Astrocyte of the spinal cord (primary cell): ENCODE measurements at places on chromosomes 6 and 20.

- no peak for DNase-seq
Measured at GRCh38 chr20:25222461-25223178, 25.3 kb upstream of the PYGB start.

DNA sequence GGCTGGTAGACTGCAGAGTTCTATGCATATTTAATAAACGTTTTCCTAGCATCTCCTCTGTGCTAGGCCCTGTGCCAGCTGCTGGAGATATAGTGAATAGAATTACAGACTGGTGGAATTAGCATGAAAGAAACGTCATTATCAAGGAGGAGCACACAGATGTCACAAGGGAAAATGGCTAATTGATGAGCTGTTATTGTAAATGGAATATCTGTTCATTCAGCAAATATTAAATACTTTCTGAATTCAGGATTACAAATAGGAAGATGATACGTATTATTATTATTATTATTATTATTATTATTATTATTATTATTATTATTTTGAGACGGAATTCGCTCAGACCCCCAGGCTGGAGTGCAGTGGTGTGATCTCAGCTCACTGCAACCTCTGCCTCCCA is 1.2 kb downstream of the AAR2 start:
- DNase-seq = no peak

GRCh38 chr20:33053291-33054106 is at the start of gene BPIFB3:
Gene BPIFB3, plus strand, starts transcription at chr20:33053903. Its CDS starts 1,533 bp downstream, at chr20:33055436.
- no peak for DNase-seq

GRCh38 chr20:51500311-51500710 is 42.2 kb downstream of the NFATC2 start:
- no peak for DNase-seq

DNA sequence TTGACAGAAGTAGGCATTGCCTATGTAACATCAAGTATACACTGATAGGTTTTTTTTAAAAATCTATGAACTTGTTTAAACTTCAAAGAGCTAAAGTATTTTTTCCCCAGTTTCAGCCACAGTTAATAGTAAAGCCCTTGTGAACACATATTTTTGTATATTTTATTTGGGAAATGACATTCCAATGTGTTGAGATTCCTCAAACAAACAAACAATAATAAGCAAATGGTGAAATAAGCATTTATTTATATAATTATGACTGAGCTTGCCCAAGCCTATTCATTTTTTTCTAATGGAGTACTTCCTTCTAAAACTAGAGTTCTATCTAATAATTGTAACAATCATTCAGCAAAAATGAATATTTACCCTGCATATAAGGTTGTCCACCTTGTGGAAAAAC is 12.5 kb downstream of the SYCP2 start:
- DNase-seq = no peak

DNA sequence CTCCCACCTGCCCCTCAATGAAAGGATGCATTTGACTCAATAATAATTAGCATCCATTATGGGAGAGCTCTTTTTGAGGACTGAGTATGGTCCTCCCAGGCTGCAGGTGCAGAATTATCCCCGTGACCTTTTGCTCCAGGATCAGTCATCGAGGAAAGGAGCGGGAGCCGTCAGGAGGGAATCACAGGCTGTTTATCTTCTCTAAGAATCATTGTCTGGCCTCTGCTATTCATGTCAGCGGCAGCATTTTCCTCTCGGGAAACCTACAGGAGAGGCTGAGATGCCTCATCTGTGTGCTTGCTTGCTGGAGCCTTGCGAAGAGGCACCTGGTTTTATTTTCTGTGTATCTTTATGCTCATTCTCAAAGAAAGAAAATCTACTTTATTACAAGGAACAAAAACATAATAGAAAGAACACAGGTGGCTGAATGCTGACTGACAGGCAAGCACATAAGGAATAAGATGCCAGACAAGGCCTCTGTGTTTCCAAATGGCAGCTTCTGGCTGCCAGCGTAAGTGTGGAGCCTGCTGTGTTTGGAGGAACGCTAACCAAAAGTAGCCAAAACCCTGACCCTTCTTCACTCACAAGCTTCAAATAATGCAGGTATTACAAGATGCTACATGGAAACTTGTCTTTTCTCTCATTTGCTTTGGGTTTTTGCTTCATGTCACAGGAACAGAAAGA is 539.1 kb upstream of the MARCKS start:
- peak; percentile 16 for DNase-seq

- no peak for DNase-seq
Measured at GRCh38 chr6:87921034-87921433, 126.6 kb upstream of the SPACA1 start.

DNA sequence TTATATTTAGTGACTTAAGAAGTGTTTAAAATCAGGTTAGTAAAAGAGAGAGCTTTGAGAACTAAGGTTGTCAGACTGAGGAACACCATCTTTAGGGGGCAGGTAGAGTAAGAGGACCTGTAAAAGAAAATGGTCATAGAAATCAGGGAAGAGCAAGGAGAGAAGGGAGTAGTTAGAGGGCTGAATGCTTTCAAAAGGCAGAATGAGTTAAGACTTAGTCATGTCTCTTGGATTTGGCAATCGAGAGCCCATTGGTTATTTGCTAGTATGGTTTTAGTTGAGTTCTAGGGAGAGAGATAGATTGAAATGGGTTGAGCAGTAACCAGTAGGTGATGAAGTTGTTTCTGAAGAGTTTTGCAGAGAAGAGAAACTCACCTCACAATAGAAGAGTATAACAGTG is 51.1 kb downstream of the RALGAPB start:
- peak; percentile 20 for DNase-seq

GRCh38 chr6:118307581-118307980 is 240.5 kb upstream of the PLN start:
- no peak for DNase-seq

- no peak for DNase-seq
Measured at GRCh38 chr20:1388741-1389483, 3.9 kb downstream of the FKBP1A start.

- no peak for DNase-seq
Measured at GRCh38 chr6:157538168-157538567, 157.2 kb downstream of the ZDHHC14 start.

GRCh38 chr6:33279971-33280511 is 3.1 kb downstream of the B3GALT4 start:
- DNase-seq = peak; percentile 45

- no peak for DNase-seq
Measured at GRCh38 chr6:137417396-137417795, 76.8 kb downstream of the OLIG3 start.

GRCh38 chr6:24848461-24848860 is 49.7 kb upstream of the ARMH2 start:
- DNase-seq = no peak

DNA sequence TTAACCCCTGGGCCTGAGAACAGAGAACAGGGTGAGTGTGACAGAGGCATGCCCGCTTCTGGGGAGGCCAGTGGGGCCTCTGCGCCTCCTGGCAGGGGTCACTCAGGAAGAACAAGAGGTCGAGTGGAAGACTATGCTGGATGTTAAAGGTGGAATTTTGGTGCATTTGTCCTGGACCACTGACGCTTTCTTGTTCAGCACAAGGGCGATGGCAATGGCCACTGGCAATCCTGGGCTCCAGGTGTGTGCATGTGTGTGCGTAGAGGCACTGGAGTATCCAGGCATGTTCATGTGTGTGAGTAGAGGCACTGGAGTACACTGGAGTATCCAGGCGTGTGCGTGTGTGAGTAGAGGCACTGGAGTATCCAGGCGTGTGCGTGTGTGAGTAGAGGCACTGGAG is 23.5 kb upstream of the NPBWR2 start:
- no peak for DNase-seq

DNA sequence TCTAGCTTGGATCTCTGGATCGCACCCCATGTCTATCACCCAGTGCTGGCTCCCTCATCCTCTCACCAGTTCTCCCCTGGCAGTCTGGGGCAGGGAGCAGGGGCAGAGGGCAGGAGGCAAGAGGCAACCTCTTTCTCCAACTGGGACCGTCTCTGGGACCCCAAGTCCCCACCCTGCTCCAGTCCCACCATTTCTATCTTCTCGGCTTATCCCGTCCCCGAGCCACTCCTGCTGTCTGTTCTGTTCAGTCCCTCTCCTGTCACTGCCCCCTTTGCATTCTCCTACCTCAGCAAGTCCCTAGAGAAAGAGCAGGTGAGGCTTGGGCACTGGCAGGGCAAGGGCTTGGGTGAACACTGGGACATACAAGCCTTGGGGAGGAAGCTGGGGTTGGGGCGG is 625 bp upstream of the TNXB start:
- no peak for DNase-seq

DNA sequence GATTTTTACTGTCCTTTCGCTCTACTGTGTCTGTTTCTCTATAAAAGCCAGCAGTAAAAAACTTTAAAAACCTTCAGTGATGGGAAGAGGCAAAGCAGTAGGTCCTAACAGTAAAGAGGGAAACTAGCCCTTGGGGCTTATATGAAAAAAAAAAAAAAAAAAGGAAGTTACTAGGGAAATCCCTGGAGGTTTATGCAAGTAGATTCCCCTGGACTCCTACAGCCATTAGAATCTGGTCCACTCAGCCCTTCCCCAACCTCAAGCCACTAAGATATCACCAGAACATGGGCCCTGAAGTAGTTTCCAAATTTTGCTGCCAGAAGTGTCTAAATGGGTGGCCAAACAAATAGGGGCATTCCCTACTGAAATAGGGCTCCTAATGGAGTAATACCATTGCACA is 70.5 kb upstream of the HINT3 start:
- no peak for DNase-seq

GRCh38 chr20:8401556-8401955 is 269.5 kb downstream of the PLCB1 start:
- peak; percentile 9 for DNase-seq

DNA sequence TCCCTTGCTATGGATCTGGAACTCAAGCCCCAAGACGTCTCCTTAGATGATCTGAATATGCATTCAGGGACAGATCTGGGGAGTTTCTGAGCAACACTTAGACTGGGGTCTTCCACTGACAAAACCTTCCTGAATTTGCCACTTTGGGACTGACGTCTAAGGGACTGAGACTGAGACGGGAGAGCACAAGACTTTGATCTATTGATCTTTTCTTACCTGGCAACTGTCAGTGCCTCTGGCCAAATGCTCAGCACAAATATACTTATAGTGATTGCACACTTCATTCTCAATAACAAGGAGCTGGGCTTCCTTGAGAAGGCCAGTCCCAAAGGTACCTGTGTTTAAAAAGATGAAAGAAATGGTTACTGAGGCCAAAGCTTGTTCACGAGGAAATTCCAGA is 131.8 kb downstream of the LPA start:
- no peak for DNase-seq

DNA sequence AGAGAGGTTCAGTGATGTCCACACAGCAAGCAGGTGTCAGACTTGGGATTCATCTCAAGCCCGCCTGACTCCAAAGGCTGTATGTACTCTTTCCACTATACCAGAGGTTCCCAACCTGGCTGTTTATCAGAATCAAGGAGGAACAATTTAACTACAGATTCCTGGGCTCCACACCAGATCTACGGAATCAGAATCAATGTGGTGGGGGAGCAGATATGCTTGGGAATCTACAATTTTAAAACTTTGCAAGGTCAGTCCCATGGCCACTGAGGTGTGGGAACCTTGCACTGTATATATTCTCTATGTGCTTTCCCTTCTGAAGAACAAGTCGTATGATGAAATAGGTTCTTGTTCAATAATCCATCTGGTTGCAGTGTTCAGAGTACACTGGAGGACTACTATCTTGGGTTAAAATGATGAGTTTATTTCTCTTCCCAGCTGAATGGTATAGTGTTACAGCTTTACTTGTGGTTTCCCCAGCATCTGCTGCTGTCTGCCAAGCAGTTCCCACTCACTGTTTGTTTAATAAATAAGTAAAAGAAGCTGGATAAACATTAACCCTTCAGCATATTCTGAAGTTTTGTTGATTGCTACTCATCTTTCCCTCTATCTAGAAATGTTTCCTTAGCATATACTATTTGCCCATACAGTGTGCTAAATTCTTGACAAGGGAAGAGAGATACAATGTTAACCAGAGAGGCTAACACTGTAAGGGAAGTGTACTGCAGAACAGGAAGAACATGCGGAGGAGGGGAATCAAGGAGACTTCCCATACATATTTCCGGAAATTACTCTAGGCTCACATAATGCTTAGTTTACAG is 9.9 kb downstream of the TTI1 start:
- peak; percentile 87 for DNase-seq

GRCh38 chr6:4303638-4304037 is 168.3 kb upstream of the ECI2 start:
- DNase-seq = no peak

DNA sequence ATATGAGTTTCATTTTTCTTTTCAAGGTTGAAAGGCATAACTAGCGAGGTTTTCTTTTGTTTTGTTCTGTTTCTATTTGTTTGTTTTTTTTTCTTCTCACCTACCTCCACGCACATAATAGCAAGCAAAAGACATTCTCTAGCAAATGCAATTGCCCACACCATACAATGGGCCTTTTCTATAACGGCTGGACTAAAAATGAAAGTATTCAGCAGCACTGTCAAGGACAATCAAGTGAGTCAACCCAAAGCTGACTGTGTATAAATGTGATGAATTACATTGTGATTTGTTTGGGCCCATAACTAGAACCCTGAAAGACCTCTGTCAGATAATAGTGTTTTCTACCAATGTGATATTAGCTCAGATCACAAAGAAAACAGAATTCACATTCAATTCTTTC is 496.7 kb downstream of the RNF144B start:
- DNase-seq = no peak

DNA sequence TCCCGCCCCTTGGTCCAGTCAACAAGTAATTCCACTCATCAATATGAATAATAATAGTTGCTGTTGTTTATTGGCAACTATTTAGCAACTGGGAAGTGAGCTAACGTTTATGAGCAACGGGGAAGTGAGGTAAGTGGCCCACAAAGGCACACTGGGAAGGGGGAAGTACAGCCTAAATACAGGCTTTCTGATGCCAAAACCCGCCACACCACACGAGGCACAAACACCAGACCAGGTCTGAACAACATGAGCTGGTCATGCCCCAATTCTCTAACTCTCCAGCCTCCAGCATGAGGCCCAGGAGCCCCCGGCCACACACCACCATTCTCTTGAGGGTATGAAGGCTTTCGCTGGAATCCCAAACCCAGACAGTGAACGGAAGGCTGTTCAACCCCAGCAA is 50.8 kb downstream of the PREX1 start:
- DNase-seq = no peak

DNA sequence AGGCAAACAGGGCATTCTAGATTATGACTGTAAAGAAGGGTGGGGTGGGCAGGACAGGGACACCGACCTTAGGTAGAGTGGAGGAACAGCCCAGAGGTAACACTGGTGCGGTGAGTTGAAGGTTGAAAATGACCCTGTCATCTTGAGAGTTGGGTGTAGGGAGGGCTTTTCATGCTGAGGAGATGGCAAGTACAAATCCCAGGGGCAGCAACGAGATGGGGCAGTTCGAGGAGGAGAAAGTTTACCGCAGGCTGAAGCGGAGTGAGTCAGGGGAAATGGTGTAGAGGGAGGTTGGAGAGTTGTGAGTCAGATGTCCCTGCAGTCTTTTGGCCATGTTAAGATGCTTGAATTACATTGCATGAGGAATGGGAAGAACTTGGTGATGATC is 101.1 kb downstream of the HIVEP1 start:
- peak; percentile 90 for DNase-seq

GRCh38 chr6:108071736-108072276 is 2.7 kb downstream of the OSTM1 start:
- DNase-seq = no peak

GRCh38 chr20:32894026-32894483 is 35.3 kb downstream of the EFCAB8 start:
- peak; percentile 3 for DNase-seq
